Naive thymus-derived CD8-positive, alpha-beta T cell (primary cell): ENCODE measurements at places on chromosomes 7 and 10. TPM values are rescaled to one million over a fixed set of nuclear protein-coding genes. Genes with fewer than 3 reads are reported as not detected.

DNA sequence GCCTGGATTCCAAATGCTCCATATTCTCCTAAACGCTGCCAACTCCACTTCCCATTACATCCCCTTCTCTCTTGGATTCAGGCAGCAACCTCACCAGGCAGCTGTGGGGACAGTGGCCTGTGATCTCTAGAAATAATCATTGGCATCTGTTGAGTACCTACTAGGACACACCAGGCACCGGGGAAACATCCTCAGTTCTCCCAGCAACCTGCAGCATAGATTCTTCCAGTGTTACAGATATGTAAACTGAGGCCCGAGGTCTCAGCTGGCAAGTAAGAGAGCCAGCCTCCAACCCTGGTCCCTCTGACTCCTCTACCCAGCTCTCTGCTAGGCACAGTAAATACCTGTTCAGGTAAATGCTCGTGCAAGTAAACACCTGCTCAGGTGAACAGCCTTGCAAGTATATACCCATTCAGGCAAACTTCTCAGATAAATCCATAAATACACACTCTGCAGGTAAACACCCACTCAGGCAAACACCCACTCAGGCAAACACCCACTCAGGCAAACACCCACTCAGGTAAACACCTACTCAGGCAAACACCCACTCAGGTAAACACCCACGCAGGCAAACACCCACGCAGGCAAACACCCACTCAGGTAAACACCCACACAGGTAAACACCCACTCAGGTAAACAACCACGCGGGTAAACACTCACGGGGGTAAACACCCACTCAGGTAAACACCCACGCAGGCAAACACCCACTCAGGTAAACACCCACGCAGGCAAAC is 18.7 kb downstream of the ASB13 start:
- no peak for DNase-seq

DNA sequence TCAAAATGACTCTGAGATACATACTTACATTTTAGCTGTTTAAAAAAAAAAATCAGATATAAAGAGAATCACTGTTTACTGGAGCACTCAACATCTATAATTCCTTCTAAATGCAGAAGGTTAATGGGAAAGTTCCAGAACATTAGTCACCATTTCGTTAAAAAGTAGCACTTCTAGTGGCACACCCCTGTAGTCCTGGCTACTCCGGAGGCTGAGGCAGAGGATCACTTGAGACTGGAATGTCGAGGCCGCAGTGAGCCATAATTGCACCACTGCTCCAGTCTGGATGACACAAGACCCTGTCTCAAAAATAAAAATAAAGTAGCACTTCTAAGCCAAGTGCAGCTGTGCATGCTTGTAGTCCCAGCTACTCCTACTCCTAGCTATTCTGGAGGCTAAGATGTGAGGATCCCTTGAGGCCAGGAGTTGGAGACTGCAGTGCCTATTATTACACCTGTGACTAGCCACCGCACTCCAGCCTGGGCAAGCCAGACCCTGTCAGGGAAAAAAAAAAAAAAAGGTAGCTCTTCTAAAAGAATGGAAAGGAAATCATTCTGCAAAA is 2.2 kb downstream of the FGFBP3 start:
- DNase-seq, result no peak

Gene SLC26A5
- not detected for polyA plus RNA-seq

DNA sequence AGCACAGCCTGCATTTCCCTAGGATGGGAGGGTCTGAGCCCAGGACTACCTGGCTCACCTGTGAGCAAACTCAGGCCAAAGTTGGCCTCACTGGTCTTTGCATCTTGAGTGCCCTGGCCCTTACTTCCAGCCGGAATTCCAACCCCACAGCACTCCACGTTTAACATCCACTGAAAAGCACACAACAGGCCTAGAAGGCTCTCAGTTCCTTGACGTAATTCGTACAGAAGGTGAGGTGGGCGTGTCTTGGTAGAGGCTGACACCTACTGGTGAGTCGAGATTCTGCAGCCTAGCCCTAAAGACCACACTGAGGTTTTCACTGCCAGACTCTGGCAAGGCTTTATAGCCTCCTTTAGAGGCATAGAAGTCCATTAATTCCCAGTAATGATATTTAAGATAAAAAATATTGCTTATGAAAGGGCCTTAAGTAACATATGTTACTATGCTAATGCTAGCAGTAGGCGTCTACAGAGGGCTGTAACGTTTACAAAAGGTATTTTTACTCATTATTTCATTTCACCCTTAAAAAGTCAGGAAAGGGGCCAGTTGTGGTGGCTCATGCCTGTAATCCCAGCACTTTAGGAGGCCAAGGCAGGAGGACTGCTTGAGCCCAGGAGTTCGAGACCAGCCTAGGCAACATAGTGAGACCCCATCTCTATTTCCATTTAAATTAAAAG is 95.8 kb downstream of the HIP1 start:
- DNase-seq, result peak; percentile 74

DNA sequence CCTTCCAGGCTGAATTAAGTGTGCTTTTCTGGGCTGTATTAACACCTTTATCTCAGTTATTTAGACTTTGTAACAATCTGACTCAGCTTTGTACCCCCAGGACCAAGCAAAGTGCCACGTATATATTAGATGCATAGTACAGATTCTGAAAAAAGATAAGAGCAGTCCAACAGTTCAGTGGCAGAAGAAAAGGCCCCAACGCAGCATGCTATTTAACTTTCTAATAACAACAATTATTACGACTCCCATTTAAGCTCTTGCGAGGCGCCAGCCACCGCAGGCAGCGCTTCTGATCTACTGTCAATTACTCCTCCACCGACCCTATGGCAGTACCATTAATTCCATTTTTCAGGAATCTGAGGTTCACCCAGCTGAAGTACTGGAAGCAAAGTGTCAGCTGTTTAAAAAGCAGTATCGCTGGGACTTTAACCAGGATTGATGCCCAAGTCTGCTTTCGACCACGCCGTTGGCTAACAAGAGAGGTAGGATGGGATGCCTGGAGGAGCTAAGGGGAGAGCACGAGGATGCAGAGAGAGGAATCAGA is 638 bp downstream of the LIPA start:
- DNase-seq, result no peak

DNA sequence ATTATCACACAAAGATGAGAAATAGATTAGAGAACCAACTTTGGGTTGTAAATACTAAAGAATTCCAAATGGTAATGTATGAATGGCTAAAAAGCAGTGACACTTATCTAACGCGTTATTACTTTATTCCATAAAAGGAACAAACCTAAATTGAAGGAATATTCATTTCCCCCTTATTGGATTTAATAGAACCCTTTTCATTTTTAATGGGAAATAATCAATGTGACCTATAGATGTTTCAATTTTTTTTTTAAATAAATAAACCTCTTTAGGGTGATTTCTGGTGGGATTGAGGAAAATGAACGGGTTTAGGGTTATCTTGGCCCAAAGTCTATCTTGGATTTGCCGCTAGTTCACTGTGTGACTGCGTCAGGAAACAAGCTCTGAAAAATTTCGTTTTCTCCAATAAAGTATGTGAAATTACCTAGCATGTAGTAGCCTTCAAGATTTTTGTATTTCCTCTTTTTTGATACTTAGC is 1.9 kb upstream of the ACBD5 start:
- no peak for DNase-seq

DNA sequence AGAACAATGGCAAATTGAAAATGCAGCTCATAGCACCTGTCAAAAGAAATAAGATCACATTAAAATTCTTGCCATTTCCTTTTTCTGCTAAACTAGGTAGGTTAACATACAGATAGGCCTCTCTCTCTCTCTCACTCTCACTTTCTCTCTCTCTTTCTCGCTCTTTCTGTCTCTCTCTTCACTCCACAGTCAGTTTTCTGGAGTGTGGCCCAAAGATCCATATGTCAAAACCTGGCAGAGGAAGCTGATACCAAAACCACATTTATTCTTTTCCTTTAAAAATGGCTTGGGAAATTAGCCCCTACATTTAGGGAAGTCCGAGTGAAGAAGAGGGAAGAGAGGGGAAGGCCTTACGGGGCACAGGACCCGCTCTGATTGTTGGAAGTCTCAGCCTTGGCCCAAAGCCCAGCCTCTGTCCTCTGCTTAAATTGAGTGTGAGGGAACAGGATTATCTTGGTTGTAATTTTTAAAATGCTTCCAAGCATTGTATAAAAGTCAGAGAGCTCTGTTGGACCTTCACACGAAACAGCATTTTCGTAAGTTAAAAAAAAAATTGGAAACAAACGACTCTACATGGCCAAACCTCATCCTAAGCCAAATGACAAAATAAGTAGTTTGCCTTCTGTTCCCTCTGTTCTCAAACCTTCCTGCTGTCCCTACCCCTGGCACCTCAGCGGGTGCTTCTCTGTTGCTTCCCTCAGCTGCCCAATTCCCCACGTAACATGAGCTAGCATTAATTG is 83.2 kb downstream of the FRMD4A start:
- DNase-seq, result no peak

Gene OPN1SW
- not detected for polyA plus RNA-seq

DNA sequence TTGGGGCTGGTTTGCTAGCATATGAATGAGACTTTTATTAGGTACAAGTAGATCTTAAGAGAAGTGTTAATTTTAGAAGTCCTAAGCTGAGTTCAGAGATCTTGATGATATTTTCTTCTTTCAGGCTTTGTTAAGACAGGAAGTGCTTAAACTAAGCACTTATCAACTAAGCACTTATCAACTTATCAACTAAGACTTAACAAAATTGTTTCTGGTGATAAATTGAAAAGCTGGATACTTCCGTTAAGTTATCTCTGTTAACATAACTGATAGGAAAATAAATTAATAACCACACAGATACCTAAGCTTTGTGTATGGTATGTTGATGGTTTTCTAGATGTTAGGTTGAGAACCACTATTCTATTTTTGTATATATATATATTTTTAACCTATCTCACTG is 113.7 kb downstream of the PHTF2 start:
- DNase-seq, result no peak

Gene GNAI1
- polyA plus RNA-seq, result 2.5 TPM

DNA sequence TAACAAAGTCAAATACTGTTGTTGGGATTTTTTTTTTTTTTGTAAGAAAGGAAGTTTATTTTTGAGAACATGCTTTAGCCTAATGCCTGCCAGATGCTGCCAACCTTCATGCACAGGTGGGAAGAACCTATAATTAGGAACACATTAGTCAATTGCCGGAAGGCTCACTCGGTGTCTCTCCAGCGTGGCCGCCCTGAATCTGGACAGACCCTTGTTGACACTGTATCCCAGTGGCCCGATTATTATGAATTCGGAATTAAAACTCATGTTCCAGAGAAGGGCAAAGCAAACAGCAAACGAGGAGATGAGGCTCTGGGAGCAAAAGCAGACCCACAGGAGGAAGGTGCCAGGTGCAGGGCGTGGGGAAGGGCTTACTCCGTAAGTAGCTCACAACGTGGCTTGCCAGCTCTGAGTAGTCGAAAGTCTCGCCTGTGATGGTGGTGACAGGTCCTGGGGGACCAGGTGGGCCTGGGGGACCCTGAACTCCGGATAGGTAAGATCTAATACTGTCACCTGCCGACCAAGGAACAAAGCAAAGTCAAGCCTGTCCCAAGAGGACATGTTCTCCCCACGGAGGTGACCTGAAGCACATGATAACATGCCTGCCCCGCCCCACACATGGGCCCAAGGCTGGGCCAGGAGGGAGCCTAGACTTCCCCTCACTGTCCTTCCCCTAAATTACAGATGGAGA is 48.3 kb downstream of the COL17A1 start:
- no peak for DNase-seq

Gene CALN1
- not detected for polyA plus RNA-seq

Gene DRGX
- not detected for polyA plus RNA-seq

- no peak for DNase-seq
These were observed 21.9 kb downstream of the FRA10AC1 start for GRCh38 chr10:93680412-93681047.

Gene ZP3
- polyA plus RNA-seq, result 12.4 TPM

Gene PTF1A
- not detected for polyA plus RNA-seq

Gene LRRC17
- polyA plus RNA-seq, result not detected

- no peak for DNase-seq
These were observed 180.5 kb upstream of the PDE1C start for GRCh38 chr7:32250471-32251260.

DNA sequence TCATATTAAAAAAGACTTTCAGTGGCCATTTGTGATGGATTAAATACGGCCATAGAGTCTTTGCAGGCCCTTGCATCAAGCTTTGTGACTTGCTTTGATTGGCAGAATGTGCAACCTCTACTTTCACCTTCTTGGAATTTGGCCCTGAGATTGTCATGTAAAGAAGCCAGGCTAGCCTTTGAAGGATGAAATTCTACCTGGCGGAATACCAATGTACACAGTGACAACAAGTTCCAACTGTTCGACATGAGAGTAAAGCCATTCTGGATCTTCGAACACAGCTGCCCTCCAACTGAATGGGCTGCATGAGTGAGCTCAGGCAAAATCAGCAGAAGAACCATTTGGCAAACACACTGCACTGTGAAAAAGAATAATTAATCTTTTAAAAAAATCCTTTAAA is 321.3 kb downstream of the PHF14 start:
- DNase-seq, result no peak

- no peak for DNase-seq
These were observed 249.4 kb downstream of the TCF7L2 start for GRCh38 chr10:113199459-113199858.

- DNase-seq, result peak; percentile 11
These were observed 107.8 kb upstream of the PPP1R3A start for GRCh38 chr7:114026486-114027089.

GRCh38 chr10:6201516-6201975 is 1.2 kb upstream of the PFKFB3 start:
- peak; percentile 73 for DNase-seq

Gene HGF
- polyA plus RNA-seq, result not detected

DNA sequence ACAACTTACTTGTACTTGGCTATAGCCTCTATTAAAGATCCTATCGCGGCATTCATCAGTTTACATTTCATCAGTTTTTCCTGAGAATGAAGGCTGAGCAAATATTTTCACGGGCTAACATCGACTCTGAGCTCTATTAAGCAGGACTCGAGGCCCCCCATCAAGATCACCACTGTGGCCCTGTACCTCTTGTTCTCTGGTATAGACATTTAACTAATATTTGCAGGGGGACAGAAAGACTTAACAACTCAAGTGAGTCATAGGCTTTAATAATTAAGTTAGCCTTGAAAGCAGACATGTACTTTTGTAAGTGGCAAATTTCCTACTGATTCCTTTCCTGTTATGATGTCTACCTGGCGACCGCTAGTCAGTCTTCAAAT is 45.4 kb downstream of the DOCK4 start:
- DNase-seq, result no peak

GRCh38 chr10:109740436-109740835 is 182.9 kb downstream of the XPNPEP1 start:
- no peak for DNase-seq

DNA sequence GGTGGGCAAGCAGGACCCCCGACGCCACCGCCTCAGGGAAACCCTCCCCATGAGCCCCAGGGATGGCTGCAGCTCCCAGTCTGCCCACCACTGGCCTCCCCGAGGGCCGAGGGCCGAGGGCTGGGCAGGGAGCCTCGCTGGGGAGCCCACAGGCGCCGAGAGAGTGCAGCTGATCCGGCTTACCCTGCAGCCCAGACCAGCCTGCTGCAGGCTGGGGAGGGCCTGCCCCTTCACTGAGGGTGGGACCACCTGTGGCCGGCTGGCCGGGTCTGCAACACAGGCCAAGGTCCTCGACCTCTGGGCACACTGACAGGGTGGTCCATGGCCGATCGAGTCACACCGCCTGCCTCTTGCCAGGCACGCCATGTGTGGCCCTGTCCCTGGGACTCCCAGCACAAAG is 27.3 kb upstream of the ADGRA1 start:
- no peak for DNase-seq

Gene CDHR1
- polyA plus RNA-seq, result 0.24 TPM

Gene PTPRN2
- 1.5 TPM for polyA plus RNA-seq

GRCh38 chr10:56823849-56824248 is 462.8 kb upstream of the ZWINT start:
- no peak for DNase-seq

- no peak for DNase-seq
These were observed 19.0 kb downstream of the MTPN start for GRCh38 chr7:135958173-135958572.

Gene RBM28
- 9.1 TPM for polyA plus RNA-seq

Gene OPALIN
- not detected for polyA plus RNA-seq
